GDM1 (cell line): ENCODE measurements at places on chromosomes 11 and 22.
A peak's percentile ranks its signal among the peaks of the same experiment; 100 is the strongest.

DNA sequence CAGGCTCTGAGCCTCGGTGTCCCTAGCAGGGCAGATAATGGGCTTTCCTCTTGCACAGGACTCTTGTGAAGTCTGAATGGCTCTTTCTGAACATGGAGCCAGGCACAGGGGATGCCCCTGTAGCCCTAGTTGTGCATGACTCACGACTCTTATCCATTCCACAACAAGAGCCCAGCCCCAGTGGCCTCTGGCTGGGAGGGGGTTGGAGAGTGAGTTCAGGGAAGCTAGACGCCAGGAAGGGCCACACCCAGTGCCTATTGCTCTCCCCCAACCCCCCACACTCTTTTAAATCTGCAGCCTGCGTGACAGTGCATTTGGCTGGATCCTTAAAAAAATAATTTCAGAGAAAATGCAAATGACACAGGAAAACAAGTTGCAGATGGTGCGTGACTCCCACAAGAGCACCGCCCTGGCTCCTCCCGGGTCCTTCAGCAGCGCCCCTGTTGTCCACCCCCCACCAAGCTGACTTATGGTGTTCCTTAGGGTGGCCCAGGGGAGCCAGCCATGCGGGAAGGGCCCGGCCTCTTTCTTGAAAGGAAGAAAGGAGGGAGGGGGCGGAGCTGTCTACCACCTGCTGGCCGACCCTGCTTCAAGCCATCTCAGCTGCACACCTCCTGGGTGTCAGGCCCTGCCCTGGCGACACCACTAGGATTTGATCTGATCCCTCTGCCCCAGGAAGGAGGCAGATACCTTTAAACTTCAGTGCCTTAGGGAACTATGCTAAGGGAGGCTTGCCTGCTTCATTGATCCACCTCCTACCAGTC lies 74.7 kb downstream of the MN1 start:
- no peak for DNase-seq

- peak; percentile 4 for DNase-seq
Observed at GRCh38 chr11:123083623-123084029, 21.7 kb upstream of the HSPA8 start.

DNA sequence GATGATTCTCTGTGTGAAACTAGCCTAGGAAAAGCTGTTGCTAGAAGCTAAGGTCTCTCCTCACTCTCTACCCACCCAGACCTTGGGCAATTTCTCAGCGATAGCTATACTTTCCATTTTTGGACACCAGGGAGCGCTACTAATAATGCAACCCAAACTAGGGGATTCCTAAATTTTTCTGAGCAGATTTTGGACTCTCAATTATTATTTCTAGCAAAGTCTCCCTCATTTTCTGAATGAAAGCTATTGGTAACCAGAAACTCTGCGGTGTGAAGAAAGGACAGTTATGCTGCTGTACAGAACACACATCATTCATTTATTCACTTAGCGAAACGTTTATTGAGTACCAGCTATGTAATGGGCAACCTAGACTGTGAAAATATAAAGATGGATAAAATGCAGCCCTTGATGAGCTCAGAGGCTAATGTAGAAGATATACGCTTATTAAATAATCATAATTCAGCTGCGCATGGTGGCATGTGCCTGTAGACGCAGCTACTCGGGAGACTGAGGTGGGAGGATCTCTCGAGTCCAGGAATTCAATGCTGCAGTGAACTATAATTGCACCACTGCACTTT lies 6.1 kb upstream of the STIM1 start:
- DNase-seq, result peak; percentile 40

DNA sequence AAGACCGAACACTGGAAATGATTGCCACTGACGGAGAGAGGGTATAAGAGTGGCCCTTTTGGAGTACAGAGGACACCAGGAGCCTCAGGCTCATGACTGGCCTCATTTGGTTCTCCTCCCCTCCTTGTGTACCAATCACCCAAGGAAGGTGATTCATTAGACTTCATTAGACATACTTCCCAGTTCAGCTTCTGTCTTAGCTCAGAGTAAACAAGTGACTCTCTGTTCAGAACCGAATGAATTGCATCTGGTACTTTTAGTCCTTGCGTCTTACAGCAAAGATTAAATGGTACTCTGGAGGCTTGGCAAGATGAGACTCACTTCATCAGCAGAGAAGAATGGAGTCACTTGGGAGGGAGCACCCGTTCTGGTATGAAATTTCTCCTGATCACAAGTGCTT lies 75.2 kb downstream of the ZNRF3 start:
- DNase-seq, result no peak

DNA sequence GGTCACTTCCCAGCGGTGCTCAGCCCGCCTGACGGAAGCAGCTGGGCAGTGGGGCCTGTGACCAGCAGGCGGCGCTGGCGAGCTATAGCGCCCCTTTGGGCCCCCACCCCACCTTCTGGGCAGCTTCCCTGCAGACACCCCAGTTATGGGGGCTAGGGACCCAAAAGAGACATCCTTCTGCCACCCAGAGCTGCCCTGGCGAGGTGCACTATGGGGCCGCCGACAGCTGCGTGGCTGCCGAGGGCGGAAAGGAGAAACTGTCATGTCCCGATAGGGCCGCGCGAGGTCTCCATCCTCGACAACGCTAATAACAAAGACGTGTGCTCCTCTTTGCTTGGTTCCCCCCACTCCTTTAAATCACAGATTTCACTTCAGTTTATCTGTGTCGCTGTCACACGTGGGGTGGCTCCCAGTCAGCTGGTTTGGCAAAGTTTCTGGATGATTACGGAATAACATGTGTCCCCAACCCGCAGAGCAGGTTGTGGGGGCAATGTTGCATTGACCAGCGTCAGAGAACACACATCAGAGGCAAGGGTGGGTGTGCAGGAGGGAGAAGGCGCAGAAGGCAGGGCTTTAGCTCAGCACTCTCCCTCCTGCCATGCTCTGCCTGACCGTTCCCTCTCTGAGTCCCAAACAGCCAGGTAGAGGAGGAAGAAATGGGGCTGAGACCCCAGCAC lies 673 bp upstream of the MYO7A start:
- DNase-seq, result no peak

- no peak for DNase-seq
Observed at GRCh38 chr11:102793677-102794290, 4.2 kb downstream of the MMP1 start.

GRCh38 chr11:119729951-119730613 lies 1.1 kb upstream of the NECTIN1 start:
- DNase-seq, result no peak

- DNase-seq, result no peak
Observed at GRCh38 chr22:49307870-49308269, 519.8 kb downstream of the BRD1 start.

GRCh38 chr11:62954478-62954877 lies 30.3 kb downstream of the SLC22A6 start:
- DNase-seq, result no peak

DNA sequence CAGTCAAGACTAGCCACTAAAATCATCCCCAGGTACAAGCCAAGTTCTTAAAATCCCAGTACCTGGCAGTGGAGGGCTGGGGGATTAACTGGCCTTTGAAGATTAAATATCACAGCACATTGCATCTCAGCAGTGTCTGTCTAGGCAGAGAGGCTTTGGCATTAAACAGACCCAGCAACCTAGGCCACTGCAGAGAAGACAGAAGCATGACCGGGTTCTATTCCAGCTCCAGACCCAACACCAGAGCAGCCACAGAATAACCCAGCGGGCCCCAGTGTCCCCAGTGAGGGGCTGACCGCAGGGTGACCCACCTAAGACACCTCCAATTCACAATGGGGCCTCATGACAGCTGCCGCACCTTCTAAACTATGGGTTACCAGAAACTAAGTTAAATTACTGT lies 88.2 kb downstream of the SHANK2 start:
- DNase-seq, result no peak

- DNase-seq, result no peak
Observed at GRCh38 chr11:112454841-112455240, 194.2 kb upstream of the PLET1 start.
